ENCODE measurements at places on chromosomes 16 and 17.

DNA sequence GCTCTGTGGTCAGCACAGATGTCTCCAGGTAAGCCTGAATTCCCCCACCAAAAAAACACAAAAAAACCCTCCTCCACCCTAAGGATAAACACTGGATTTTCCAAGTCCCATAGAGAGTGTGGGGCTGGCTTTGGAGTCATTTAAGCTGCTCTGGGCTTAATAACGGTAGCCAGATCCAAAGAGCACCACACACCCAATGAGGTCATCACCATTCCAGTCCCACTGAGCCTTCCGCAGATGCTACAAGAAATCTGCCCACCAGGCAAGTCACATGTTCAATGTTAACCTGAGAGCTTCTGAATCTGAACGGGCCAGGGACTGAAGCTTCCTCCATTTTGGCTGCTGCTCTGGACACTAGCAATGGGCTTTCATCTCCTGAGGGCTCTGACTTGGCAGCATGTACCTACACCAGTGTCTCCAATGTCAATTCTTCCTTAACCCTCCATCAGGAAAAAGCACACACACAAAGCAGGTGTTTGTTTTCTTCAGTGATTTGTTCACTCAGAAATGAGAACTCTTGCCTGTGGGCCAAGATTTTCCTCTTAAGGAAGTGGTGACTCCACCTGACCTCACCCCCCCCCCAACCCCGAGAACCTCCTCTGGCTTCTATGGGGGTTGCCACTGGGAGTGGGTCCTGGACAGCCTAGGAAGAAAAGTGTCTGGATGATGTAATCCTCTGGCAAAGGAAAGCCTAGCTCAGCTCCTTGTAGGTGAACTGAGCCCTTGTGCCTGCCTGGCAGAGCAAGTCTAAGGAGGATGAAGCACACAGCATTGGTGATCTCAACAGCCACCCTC is 220.1 kb downstream of the FOXL1 start:
- no peak for DNase-seq

DNA sequence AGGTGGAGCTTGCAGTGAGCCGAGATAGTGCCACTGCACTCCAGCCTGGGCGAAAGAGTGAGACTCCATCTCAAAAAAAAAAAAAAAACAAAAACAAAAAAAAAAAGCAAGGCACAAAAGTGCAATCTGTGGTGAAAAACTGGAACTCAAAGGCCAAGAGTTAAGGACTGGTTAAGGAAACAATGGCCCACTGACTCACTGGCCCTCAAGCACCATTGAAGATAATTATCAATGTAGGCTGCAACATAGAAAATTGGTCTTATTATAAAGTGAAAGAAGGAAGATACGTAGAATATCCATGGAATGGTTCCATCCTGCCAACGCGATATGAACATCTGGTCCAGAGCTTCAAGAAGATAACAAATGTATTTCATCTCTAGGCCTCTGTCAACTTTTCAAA is 444.2 kb downstream of the SOX9 start:
- DNase-seq = no peak

GRCh38 chr17:15437303-15437635 is 30.2 kb downstream of the CDRT4 start:
- DNase-seq = no peak

GRCh38 chr16:72751076-72751475 is 296.9 kb downstream of the ZFHX3 start:
- no peak for DNase-seq

DNA sequence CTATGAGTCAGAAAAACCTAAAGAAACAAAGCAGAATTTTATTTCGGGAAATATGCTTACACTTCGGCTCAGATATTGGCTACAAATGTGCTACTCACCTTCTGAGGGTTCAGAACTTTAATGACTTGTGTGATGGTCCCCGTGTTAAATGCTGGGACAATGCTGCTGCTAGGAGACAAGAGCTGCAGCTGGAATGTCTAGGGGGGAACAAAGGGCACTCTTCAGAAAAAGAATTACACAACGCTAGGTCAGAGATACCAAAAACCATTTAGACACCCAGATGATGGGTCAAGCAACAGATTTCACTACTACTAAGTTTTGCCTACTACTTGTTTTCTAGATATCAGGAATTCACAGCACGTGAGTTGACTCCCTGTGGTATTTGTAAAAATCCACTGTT is 10.0 kb upstream of the PHLPP2 start:
- DNase-seq = no peak
